ENCODE measurements at places on chromosomes 7 and 10.

- DNase-seq, result no peak
These were observed 15.5 kb upstream of the STEAP4 start for GRCh38 chr7:88322151-88322550.

GRCh38 chr10:73287441-73287840, 35.0 kb upstream of the MRPS16 start:
- DNase-seq, result no peak

DNA sequence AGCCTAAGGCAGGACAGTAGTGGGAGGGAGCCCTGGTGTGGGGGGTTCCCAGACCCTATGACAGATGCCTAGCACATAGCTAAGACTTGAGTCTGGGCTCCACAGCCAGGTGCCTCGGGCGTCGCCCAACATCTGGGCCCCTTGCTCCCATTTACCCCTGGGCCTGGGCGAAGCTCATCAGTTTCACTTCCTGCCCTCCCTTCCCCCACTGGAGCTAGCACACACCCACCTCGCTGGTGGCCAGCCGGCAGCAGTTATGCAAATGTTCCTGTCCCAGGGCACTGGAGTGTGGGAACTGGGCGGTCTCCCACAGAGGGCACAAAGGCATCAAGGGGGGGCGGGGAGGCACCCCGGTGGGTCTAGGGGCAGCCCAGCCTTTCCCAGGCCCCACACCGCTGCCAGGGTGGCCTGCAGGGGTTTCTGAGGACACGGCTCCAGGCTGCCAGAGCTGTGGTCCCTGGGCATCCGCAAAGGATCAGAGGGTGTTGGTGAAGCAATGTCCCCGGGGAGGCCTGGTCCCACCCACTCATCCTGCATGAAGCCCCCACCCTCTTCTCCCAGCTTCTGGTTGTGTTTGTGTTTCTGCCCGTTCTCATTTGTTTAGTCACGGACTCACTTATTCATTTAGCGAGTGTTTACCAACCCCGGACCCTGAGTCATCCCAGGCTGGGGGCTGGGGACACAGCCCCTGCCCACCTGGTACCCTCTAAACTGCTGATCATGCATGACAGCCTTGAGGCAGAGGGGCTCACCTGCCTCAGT, 20.4 kb downstream of the SH2B2 start:
- DNase-seq, result no peak

GRCh38 chr10:92440578-92440977, 133.3 kb downstream of the IDE start:
- DNase-seq, result no peak

- DNase-seq, result no peak
These were observed 38.3 kb downstream of the BEND7 start for GRCh38 chr10:13490503-13490902.

GRCh38 chr7:44754802-44755697, 6.4 kb downstream of the ZMIZ2 start:
- DNase-seq, result no peak

DNA sequence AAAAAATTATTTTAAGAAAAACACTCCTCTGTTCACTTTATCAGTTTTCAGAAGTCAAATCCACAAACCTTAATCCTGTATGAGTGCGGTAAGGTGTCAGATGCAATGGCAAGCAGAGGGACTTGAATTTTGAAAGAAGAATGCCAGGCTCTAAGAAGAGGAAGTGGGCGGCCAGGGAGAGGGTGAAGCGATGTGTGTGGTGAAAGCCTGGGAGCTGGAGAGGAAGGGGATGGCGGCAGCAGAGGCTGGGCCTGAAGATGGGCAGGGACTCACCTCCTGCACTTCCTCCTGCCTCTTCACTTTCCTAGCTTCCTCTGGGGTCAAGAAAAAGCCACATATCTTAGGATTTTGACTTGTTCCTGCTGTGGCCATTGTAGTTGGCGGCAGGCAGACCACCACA, 609.6 kb downstream of the PARD3 start:
- no peak for DNase-seq

All from stimulated activated CD8-positive, alpha-beta memory T cell treated with anti-CD3 and anti-CD28 coated beads, Interleukin-7, amount 100 ng/mL, for 1 hour (primary cell).